ENCODE measurements at places on chromosomes 3 and 15.

DNA sequence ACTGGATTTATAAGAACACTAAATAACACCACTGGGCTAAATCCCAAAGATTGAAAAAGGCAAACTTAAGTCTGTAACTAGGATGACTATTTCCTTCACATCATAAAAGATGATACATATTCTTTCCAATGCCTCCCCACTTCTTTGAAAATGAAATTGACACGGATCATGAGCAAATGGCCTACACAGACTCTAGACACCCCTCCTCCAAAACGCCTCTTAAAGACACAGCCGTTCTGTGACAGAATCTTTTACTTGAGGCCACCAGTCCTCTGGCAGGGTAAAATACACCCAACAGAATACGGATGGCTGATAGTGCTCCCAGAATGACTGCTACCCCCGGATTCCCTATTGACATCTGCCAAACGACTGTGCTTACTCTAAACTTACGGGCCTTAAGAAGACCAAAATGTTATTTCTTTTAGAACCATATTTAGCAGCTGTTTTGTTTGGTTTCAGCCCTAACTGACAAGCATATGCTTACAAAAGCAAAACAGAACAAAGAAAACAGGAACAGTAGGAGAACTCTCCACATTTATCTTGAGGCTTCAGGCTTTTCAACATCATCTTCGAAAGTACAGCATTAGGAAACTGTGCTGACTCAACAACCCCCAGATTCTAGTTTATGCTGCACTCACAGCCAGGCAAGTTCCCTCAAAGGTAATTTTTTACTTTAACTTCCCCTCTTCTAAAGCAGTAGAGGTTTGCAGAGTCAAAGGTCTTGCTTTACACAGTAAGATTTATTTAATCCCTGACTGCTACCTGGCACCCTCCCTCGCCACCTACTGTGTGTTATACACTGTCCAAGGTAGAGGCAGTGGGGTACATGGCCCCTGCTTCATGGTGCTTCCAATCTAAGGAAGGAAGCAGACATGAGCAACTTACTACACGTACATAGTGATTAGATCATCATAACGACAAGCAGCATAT is 84.3 kb downstream of the TNIK start:
- no peaks in the 10 kb centered on the region for H3K36me3 ChIP-seq
- H3K27me3 ChIP-seq: no peaks in the 10 kb centered on the region
- H3K27ac ChIP-seq: peak overlapping the region; percentile 46
- H3K4me1 ChIP-seq: peaks cover 5% of the 10 kb centered on the region
- DNase-seq: peak; percentile 31

- H3K27ac ChIP-seq: no peak overlapping the region
- no peaks in the 10 kb centered on the region for H3K27me3 ChIP-seq
- H3K4me3 ChIP-seq: no peak overlapping the region
- no peak for DNase-seq
Observed at GRCh38 chr3:17456046-17456445, 286.4 kb downstream of the TBC1D5 start.

DNA sequence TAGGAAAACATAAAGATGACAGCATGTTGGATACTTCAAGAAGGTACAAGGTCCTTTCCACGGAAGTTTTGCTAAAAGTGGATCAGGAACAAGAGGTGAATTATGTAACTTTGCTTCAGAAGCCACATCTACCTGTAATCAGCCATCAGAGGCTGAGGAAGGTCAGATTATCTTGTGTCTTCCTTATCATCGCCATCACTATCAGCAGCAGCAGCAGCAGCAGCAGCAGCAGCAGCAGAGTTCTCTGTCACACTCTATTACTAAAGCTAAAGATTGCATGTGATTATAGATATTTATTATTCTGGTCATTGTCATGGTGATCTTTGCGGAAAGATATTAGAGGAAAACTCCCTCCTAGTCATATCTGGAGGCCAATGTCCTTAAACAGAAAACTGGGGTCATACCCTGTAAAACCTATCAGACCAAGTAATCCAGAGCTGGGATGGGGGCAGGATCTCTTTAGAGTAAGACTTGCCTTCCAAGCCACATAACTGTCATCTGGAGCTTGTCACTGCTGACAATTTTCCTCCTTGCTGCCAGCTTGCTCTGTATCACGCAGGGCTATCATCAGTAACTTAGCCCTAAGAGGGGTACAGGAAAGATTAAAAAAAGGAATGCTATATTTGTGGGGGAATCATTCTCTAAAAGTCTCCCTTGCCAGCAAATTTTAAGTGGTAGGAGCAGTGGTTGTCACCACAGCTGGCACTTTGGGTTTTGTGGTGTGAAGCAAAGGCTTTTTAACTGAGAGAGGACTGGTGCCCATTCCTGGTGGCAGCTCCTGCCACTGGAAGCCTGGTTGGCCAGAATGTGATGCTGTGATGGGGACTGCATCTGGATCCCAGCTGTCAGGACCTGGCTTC is 130.9 kb upstream of the RASGRP1 start:
- no peak overlapping the region for H3K4me3 ChIP-seq
- no peaks in the 10 kb centered on the region for H3K27me3 ChIP-seq
- DNase-seq: no peak
- no peaks in the 10 kb centered on the region for H3K36me3 ChIP-seq
- H3K27ac ChIP-seq: no peak overlapping the region
- peaks cover 3% of the 10 kb centered on the region for H3K4me1 ChIP-seq

DNA sequence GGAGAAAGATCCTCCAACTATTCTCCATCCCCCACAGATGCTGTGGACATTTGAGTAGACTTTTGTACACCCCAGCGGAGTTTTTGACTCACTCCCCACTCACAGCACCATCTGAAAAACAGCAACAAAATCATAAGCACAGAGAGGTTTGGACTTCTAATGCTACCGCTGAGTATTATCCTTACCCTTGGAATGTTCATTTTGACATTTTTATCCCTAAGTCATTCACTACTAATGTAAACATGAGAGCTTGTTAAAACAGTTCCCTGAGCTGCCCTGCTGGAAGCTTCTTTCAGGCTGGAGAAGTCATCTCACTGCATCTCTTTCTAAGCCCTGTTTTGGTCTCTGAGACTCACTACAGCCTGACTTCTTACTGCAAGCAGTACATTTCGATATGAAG is 1045.9 kb downstream of the MCTP2 start:
- no peak overlapping the region for H3K4me3 ChIP-seq
- no peak overlapping the region for H3K27ac ChIP-seq
- no peaks in the 10 kb centered on the region for H3K4me1 ChIP-seq

DNA sequence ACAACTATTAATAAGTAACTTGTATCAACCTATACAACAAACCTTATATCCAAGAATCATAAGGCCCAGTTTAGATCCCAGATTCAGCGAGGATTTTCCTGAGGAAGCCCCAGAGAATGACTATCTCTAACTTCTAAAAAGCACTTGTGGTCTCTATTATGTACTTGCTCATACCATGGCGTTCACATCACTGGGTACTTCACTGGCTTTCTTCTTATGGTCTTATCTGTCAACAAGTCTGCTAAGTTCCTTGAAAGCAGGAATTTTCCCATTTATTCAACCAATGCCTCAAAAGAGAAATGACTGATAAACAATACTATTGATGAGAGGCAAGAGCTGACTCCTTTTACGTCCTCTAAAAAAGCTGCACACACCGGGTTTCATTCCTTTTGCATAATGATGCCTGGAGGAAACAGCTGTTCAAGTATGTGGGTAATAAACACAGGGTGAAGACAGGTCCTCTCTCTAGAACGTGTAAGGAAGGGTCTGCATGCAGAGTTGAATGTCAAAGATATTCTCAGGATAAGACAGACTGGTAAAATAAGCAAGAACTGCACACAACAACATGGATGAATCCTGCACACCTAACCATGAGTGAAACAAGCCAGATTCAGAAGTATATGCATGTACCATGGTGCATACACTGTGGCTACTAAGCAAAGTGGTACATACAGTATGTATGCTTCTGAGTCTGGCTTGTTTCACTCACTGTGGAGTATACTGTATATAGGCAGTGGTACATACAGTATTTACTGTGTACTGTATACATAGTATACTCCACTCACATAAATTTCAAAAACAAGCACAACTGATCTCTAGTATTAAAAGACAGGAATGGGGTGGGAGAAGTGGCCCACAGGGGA is 408.7 kb downstream of the SHQ1 start:
- no peaks in the 10 kb centered on the region for H3K27me3 ChIP-seq
- no peak overlapping the region for H3K27ac ChIP-seq
- DNase-seq: no peak

DNA sequence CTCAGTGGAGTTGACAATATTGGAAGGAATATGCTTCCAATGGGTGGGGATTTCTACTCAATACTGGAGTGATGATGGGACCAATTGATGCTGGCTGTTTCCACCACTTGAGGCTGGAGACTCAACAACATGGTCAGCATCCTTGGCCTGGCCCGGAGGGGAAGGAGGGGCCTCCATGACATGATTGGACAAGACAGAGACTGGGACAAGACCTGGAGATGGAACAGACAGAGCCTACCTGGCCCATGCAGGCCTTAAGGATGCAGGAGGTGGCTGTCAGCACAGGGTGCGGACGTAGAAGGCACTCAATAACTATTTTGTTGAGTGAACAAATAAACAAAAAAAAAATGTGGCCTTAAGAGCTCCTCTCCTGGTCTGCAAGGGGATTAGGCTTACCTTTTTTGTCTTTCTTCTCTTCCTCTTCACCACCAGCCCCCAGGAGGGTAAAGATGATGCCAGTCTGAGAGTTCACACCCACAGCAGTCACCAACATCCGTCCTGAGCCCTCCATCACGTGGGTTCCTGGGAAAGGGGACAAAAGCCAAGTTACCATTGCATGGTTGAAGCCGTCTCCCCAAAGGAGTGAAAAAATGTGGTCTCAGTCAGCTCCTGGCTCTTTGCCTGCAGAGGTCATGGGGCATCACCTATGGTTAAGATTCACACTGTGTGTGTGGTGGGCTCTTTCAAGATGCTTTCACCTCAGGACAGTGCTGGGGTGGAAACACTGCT is 67.1 kb upstream of the SEC13 start:
- H3K27ac ChIP-seq: no peak overlapping the region
- H3K4me3 ChIP-seq: no peak overlapping the region
- no peaks in the 10 kb centered on the region for H3K4me1 ChIP-seq

DNA sequence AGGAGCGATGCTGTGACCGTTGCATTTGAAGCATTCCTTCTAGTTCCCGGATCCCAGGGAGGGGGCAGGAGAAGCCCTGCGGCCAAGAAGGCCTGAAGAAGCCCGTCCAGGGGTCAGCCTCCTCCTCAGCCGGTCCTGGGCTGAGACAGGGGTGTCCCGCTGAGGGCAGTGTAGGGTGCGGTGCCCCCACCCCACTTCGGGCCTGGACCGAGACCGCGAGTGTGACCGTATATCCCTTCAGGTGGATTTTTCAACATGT is 2.8 kb downstream of the OCA2 start:
- H3K4me3 ChIP-seq: peak overlapping the region; percentile 50
- peak overlapping the region; percentile 93 for H3K27ac ChIP-seq
- peaks cover 21% of the 10 kb centered on the region for H3K4me1 ChIP-seq
- peaks cover 54% of the 10 kb centered on the region for H3K27me3 ChIP-seq

DNA sequence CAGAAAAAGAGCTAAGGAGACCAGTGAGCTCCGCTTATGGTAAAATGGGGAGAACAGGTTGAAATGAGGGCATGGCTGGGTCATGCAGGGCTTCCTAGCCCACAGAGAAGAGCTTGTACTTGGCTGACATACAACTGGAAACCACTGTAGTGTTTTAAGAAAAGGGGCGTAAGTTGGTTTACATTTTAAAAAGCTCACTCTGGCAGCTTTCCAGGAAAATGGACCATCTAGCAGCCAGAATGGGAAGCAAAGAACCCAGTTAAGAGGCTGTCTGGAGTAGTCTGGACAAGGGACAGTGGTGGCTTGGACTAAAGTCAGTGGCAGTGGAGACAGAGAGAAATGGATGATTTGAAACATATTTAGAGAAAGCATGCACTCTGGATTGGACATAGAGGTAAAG is 1.9 kb downstream of the MORC1 start:
- no peak overlapping the region for H3K27ac ChIP-seq
- no peak for DNase-seq
- H3K36me3 ChIP-seq: no peaks in the 10 kb centered on the region
- H3K27me3 ChIP-seq: no peaks in the 10 kb centered on the region
- H3K4me1 ChIP-seq: peaks cover 4% of the 10 kb centered on the region

DNA sequence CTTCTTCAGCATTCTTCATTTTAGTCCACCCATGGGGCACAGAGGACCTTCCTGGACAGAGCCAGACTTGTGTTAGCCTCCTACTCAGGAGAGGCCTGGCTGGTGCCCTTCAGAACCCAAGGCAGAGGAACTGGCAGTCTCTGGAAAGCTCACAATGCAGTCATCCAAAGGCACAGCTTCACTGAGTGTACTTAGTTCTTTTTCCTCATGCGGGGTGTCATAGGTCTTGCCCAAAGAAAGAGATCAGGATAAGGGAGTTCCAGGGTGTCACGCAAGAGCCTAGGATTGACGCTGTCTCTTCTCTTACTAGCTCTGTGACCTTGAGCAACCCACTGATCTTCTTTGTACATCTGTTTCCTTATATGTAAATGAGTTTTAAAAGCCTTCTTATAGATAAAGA is 58.7 kb downstream of the CD200 start:
- no peaks in the 10 kb centered on the region for H3K36me3 ChIP-seq
- H3K4me3 ChIP-seq: no peak overlapping the region
- no peak for DNase-seq
- no peaks in the 10 kb centered on the region for H3K27me3 ChIP-seq
- peaks cover 6% of the 10 kb centered on the region for H3K4me1 ChIP-seq

DNA sequence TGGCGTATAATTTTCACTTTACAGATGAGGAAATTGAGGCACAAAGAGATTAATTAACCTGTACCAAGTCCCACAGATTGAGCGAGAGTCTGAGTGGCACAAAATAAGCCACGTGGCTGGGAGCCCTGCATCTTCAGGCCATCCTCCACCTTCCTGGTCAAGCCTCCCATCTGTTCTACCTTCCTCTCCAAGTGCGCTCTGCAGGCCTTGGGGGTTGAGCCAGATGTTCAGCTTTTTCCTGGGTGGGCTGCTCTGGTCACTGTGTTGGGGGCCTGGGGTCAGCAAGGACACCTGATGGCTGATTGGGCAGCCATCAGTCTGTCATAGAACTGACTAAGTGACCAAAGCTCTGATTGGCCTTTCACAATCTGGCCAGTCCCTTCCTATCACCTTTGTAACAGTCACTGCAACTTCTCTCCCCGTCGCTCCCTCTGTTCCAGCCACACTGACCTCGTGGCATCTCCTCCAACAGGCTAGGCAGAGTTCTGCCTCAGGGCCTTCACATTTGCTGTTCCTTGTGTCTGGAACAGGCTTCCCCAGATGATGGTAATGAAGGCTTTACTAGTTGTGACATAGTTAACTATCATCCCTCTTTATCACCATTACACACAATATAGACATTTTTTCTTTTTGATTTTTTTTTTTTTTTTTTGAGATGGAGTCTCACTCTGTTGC is 46.8 kb downstream of the SCN5A start:
- H3K36me3 ChIP-seq: no peaks in the 10 kb centered on the region
- H3K4me3 ChIP-seq: no peak overlapping the region
- no peaks in the 10 kb centered on the region for H3K4me1 ChIP-seq
- H3K27ac ChIP-seq: no peak overlapping the region
- no peaks in the 10 kb centered on the region for H3K27me3 ChIP-seq
- no peak for DNase-seq

GRCh38 chr3:128524374-128525299 is 31.6 kb upstream of the GATA2 start:
- no peaks in the 10 kb centered on the region for H3K4me1 ChIP-seq
- no peak for DNase-seq
- H3K36me3 ChIP-seq: no peaks in the 10 kb centered on the region
- H3K27ac ChIP-seq: no peak overlapping the region
- peaks cover 51% of the 10 kb centered on the region for H3K27me3 ChIP-seq

GRCh38 chr15:67945951-67946700 is 106.3 kb upstream of the RNU6-1 start:
- H3K36me3 ChIP-seq: no peaks in the 10 kb centered on the region
- no peak overlapping the region for H3K4me3 ChIP-seq
- H3K4me1 ChIP-seq: peaks cover 30% of the 10 kb centered on the region

GRCh38 chr3:187084580-187084979 is 54.7 kb downstream of the RPL39L start:
- H3K36me3 ChIP-seq: no peaks in the 10 kb centered on the region
- no peak overlapping the region for H3K4me3 ChIP-seq
- no peak for DNase-seq
- no peaks in the 10 kb centered on the region for H3K27me3 ChIP-seq
- no peak overlapping the region for H3K27ac ChIP-seq

Measured in large intestine (tissue), 12 donors.